ENCODE measurements at places on chromosomes 11 and 22.

GRCh38 chr22:33299245-33299956, 241.2 kb upstream of the SYN3 start:
- no peak for DNase-seq

DNA sequence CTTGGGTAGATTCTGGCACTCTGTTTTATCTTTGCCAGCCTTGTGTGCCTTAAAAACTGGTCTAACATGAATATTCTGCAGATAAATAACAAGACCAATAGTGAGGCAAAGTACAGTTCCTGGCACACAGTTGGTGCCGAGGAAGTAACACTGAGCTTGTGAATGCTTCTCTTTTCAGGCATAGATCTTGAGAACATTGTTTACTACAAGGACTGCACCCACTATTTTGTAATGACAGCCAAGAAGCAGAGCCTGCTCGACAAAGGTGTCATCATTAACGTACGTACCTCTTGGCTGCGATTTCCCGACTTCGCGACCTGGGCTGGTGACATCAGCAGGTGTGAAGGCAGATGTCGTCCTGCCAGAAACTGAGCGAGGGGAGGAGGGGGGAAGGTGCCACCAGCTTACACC, 105.7 kb downstream of the MICAL2 start:
- DNase-seq: peak; percentile 56

- DNase-seq: no peak
Observed at GRCh38 chr11:44143987-44144909, 48.8 kb downstream of the EXT2 start.

DNA sequence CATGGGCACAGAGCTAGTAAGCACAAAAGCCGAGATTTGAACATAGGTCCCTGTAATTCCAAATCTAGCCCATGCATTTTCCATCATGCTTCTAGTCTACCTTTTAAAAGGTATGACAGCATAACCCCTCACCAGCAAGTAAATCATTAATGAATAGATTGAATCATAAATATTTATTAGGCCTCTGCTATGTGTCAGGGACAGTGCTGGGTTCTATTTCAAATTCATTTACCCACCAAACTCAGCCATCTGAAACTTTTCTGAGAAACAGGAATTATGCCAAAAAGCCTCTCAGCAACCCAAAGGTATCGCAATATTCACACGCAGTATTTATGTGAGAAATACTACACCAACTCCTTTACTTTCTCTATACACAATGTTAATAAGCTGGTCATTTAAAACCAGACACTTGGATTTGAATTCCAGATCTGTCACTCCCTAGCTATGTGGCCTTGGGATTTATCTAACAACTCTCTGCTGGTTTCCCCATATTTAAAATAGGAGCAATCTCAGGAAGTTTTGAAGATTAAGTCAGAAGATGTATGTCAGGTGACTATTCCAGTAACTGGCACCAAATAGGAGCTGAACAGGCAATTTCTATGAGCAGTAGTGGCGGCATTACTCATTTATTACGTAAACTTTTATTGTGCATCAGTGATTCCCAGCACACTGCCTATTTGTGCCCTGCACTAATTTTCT, 191.4 kb downstream of the TENM4 start:
- DNase-seq: no peak

DNA sequence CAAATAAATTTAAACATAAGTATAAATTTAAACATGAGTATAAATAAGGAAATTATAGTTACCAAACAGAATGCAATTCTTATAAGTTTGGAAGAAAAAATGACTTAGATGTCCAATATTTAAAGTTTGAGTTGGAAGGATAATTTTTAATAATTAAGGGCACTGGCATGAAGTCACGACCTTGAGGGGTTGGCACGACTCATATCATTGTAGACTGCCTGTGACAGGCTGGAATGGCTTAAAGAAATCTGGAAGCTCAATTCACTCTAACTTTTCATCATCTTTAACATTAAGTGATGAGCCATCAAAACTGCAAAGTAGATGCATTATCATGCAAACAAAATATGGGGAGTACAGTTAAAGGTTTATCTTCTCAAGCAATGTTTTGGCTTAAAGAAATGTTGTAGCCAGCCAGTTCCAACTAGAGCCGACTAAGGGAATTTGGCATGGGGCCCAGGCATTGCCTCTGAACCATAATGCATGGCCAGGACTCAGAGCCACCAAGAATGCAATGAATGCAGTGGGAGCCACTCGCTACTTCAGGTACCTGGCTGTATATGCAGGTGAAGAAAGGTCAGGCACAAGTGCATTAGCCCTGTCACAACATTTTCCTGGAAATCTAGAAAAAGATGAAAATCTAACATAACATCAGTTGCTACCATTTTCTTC, 33.4 kb downstream of the PGR start:
- DNase-seq: no peak

- DNase-seq: no peak
Observed at GRCh38 chr11:135027461-135027860, 615.4 kb upstream of the B3GAT1 start.

- no peak for DNase-seq
Observed at GRCh38 chr11:118921121-118921928, 4.4 kb downstream of the BCL9L start.

DNA sequence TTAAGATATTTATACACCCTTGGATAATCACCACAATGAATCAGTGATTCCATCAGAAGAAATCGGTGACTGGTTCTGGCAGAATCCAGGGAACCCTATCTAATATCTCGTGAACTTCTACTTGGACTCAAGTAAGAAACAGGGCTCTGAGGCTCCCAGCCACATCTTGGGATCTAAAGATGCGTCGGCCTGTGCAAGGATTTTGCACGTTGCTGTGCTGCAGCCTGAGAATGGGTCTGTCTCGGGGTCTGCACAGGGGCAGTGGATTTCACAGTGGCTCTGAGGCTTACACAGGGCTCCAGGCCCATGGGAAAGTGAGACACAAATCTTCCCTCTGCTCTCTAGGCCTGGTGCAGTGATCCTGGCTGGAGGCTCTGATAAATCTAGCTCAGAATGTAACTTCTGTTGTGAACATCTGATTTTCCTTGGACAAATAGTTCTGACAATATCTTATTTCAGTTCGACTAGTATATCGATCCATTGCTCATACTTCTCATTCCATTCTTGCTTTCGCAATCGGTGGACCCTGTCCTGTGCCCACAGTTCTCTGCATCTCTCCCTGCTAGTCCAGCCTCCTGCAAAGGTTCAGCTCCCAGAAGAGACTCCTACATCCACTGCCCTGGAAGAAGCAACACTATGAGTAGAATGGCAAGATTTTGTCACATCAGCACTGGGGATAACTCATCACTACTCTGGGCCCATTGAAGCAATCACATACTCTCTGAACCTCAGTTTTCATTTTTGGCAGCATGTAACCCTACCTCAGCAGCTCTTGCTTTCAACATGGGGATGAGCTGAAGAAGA, 105.5 kb upstream of the TOP3B start:
- DNase-seq: no peak

- no peak for DNase-seq
Observed at GRCh38 chr11:64396079-64396591, 37.2 kb downstream of the RPS6KA4 start.

- no peak for DNase-seq
Observed at GRCh38 chr11:40986320-40986719, 473.1 kb downstream of the LRRC4C start.

DNA sequence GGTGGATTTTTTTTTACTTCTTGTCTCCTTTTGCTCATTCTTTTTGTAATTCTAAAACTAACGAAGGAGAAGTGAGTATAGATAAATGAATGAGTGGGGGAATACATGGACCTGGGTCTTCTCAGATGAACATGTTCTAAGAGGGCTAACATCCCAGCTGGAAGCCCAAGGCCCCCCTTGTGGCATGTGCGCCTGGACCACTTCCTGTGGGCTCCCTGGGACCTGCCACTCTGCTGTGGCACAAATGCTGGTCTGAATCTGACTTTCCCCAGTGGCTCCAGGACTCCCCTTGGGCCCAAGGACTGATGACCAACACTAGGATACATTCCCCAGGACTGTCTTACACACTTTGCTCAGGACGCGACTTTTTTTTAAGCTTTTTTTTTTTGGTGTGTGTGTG, 32.7 kb upstream of the ALX4 start:
- no peak for DNase-seq

DNA sequence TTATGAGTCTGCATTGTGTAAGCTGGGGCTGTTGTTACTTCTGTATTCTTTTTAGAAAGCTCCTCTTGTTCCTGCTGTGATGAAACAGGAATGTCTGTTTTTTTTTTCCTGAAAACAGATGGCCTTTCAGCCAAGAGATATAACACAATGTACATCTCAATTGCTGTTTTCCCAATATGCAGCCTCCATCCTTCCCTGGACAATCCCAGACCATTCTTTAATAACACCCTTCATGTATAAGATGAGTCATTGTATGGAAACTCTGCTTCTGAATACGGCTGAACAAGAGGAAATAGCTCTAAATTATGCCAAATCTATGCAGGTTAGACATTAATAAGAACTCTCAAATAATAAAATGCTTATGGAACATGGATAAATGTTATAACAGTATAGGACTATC, 60.2 kb upstream of the LRRC4C start:
- DNase-seq: no peak

DNA sequence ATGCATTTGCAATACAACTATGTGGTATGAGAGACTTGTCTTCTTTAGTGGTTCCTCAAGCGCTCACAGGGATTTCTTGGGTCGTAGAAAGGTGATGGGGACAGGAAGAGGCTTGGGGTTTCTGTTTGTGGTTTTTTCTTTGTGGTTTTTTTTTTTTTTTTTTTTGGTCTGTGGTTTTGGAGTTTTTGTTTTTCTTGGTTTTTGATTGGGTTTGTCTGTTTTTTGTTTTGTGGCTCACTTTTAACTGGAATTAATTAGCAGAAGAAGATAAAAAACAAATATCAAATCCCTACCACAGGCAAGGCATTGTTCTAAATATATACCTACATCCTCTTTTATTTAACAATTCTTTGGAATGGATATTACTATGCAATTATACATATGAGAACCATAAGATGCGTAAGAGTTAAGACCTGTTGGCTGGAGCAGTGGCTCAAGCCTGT, 5.5 kb downstream of the TTC28 start:
- DNase-seq: peak; percentile 75

- DNase-seq: peak; percentile 85
Observed at GRCh38 chr11:124739479-124740276, at the start of gene NRGN. NRGN (plus strand) TSS chr11:124739942; CDS start chr11:124740085, 143 bp downstream.

GRCh38 chr11:45530111-45530510, 135.3 kb downstream of the CHST1 start:
- DNase-seq: no peak

GRCh38 chr11:533586-534395, 1.6 kb downstream of the HRAS start:
- DNase-seq: no peak

- DNase-seq: no peak
Observed at GRCh38 chr11:63793161-63793560, 20.1 kb upstream of the SPINDOC start.

DNA sequence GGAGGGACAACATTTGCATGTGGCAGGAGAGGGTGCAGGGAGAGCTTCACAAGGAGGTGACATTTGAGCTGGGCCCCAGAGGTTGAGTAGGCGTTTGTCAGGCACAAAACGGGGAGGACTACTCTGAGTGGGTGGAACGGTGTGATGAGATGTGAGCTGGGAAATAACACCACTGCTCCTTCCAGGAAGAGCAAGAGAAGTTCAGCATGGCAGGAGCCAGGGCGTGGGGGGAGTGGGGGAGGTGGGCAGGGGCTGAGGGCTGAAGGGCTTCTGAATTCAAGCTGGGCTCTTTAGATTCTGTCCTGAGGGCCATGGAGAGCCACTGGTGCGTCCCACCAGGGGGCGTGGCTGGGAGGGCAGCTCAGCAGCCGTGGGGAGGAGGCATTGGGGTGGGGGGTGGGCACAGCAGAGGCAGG, 54.2 kb downstream of the OTOG start:
- DNase-seq: no peak

GRCh38 chr11:60378354-60378753, at the start of gene MS4A7:
MS4A7 (plus strand) TSS chr11:60378532; CDS start chr11:60383142, 4,610 bp downstream.
- DNase-seq: peak; percentile 20

DNA sequence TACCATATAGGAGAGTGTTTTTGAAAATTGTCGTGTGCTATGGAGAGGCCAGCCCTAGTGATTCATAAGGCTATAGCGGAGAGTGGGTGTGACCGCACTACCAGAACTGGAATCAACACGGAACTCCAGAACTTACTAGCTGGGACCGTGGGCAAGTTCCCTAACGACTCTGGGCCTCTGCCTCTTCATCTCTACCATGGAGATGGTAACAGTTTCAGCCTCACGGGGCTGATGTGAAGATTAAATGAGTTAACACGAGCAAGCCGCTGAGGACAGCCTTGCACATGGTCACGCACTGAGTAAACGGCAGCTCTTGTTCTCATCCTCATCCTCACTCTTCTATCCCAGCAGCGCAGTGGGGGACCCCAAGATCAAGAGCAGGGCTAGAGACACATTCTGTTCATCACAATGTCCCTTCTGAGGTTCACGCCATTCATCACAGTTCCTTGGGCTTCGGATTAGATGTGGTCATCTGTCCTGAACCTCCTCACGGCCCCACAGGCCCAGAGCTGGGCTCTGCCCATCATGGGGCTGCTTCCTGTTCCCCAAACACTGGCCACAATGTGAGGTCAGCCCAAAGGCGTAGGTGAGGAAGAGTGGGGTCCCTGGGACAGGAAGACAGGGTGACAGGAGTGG, 47.2 kb upstream of the CD5 start:
- DNase-seq: no peak

- DNase-seq: no peak
Observed at GRCh38 chr11:15821451-15821850, 534.9 kb downstream of the SOX6 start.

DNA sequence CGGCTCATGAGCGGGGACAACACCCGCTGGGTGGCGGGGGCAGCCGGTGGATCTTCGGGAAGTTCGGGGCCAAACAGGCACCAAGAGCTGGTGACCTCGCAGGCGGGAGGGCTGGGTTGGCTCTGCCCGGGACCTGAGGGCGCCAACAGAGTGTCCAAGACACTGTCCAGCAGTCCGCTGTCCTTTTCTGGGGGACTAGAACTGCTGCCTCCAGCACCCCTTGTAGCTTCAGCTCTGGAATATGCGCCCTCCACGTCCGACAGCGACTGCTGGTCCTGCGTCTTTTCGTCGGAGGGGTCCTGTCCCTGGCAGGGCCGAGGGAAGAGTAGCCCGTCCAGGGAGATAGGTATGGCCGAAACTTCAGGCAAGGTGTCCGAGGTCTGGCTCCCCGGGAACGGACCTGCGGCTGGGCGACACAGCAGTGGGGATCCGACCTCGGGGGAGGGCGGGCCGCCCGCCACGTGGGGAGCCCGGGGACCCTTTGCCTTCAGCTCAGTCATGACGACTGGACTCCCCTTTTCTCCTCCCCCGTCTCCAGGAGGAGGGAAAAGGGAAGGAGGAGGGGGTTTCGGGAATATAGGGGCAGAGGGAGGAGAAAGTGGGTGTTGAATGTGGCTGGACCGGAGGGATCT, 926 bp downstream of the PGR start:
- DNase-seq: no peak
